ENCODE measurements at places on chromosomes 2 and 18.

DNA sequence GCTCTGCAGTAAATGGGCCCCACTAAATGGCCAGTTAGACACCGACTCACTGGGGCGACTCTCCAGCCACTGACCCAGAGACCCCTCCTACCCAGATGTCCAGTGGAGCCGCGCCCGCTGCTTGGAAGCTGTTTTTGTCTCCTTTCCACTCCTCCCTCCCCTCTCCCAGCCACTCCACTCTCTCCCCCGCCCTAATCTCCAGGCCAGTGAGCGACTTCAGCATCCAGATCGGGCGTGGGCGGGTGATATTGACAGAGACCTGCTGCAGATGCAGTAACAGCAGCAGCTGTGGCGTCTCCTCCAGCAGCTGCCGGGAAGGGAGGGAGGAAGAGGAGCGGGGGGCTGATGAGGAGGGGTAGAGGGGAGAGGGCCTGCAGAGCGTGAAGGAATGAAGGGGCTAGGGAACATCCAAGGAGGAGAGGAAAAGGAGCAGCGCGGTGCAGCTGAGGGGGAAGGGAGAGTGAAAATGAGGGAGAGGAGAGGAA, at the start of gene SCN7A:
Gene SCN7A (minus strand): TSS at position 110 of the 485 bp plus-strand sequence. CDS start 16,553 bp downstream, outside the sequence.
- no peak for DNase-seq

GRCh38 chr18:57353137-57353939, 981 bp downstream of the ST8SIA3 start:
- no peak for DNase-seq

GRCh38 chr2:38789691-38790090, 11.7 kb downstream of the GEMIN6 start:
- DNase-seq = no peak

GRCh38 chr2:173590276-173590861, 235.7 kb downstream of the CDCA7 start:
- no peak for DNase-seq

DNA sequence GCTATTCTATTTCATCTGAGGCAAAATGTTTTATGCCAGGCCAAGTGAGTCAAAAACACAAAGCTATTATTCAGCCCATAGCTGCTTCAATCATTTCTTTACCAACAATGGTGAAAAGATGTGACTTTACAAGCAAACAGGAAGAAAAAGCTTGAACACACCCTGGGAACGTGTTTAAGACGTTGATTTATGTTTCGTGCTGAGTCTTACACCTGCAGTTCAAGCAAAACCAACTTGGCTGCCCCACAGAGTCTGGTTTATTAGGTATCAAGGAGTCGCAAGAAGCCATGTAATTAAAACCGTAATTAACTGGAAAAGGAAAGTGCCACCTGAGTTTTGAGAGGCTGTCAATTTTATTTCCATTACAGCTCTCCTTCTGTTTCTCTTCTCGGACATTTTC, 295.5 kb downstream of the MEIS1 start:
- no peak for DNase-seq

DNA sequence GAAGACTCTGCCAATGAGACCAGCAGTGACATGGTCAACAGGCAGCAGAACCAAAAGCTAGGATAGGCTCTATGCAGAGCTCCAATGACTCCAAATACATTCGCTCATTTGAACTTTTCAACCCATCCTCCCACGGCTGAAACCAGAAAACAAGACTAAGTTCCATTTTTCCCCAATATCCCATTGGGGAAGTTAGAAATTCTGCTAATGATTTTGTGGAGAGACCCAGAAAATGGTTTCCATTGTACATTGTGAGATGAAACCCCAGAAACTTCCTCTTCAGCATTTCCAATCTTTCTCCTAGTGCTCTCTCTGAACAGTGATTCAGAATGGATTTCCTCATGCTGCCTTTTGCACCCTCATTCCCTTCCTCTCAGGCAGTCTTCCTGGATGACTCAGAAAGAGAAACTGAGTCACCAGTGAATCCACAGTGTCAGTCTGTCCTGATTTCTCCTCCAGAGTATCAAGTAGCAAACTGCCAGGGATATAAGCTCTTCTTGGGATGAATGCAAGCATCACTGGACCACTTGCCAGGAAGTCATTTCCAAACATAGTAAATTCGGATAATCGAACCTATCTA, 467.7 kb upstream of the ID2 start:
- no peak for DNase-seq

GRCh38 chr18:28040211-28040610, 136.7 kb downstream of the CDH2 start:
- no peak for DNase-seq

DNA sequence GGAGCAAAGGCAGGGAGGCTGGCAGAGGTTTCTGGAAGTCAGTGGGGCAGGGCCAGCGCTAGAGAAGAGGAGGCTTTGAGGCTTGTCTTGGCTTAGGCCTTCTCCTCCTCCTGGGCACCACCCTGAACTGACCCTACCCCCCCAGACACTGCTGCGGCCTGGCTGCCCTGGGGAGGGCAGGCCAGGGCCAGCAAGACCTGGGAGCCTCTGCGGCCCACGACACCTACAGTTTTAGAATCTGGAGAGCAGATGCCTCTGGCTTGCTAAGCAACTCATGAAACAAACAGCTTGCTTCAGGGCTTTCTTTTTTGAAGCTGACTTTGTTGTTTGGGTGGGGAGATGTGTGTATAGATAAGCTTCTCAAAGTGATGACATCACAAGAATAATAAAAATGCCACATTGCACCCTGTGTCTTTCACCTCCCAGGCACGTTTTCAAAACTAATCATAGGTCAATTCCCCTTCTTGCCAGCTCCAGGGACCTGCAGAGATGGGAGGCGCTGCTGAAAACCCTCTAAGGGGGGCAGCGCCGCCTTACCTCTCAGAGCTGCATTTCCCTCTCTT, 46.2 kb upstream of the SMAD7 start:
- peak; percentile 29 for DNase-seq

- DNase-seq = no peak
These were observed 9.4 kb upstream of the GALNT14 start for GRCh38 chr2:31147645-31148044.
